Ascending aorta (tissue), 2 donors: ENCODE measurements at places on chromosomes 1 and 21. TPM values are rescaled to one million over a fixed set of nuclear protein-coding genes. Genes with fewer than 3 reads are reported as not detected.

- no peak for DNase-seq
- no peak overlapping the region for H3K27ac ChIP-seq
- no peak overlapping the region for H3K4me3 ChIP-seq
- no peaks in the 10 kb centered on the region for H3K27me3 ChIP-seq
- H3K36me3 ChIP-seq = no peaks in the 10 kb centered on the region
These were observed 46.3 kb upstream of the TNFSF18 start for GRCh38 chr1:173097001-173097400.

DNA sequence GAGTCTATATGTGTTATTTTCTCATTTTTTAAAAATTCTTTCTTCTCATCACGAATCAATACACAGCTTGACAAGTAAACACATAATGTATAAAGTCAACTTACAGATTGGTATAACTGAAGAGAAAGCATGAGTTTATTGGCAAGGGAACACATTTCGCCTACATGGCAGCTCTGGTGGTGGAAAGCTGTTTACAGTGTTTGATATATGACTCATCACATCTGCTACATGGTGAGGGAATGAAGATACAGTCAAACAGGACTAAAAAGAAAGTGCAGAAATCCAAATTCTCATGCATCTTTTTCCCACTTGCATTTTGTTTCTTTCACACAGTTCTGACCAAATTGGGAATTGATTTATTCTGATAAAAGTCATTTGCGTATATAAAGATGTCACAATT lies 122.2 kb upstream of the ADGRL4 start:
- no peaks in the 10 kb centered on the region for H3K4me1 ChIP-seq
- no peaks in the 10 kb centered on the region for H3K36me3 ChIP-seq
- H3K27ac ChIP-seq = no peak overlapping the region
- no peak for DNase-seq

DNA sequence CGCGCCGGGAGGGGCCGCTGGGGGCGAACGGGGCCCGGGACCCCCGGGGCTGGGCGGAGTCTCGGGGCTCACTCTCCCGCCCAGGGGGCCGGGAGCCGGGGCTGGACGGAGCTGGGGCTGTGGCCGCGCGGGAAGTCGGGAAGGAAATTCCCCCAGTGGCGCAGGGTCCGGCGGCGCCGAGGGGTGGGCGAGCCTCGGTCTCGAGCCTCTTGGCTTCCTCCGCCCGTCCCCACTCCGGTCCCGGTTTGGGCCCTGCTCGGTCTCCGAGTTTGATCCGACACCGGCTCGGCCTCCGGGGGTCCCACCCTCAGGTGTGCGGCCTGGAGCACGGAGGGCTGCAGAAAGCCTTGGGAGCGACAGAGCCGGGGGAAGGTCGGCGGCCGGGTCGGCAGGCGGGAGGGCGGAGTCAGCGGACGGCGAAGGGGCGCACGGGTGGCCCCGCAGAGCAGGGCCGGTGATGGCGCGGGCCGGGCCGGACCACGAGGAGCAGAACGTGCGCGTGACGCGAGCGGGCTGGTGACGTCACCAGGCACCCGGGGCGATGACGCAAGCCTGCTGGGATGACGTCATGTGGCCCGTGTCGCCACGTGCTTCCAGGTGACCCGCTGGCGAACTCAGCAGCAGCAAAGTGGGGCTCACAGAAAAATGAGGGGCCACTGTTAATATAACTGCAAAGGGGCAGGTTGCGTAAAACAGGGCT lies 610 bp upstream of the HES4 start:
- H3K27ac ChIP-seq = peak overlapping the region; percentile 98
- H3K27me3 ChIP-seq = no peaks in the 10 kb centered on the region
- no peaks in the 10 kb centered on the region for H3K36me3 ChIP-seq
- peak; percentile 34 for DNase-seq
- H3K4me1 ChIP-seq = peaks cover 17% of the 10 kb centered on the region

GRCh38 chr1:195594322-195594721 lies 1013.9 kb downstream of the KCNT2 start:
- no peak overlapping the region for H3K4me3 ChIP-seq
- H3K36me3 ChIP-seq = no peaks in the 10 kb centered on the region
- no peaks in the 10 kb centered on the region for H3K27me3 ChIP-seq
- H3K4me1 ChIP-seq = no peaks in the 10 kb centered on the region
- no peak for DNase-seq

GRCh38 chr1:110340207-110340468 lies 961 bp downstream of the RBM15 start:
- peaks cover 33% of the 10 kb centered on the region for H3K4me1 ChIP-seq
- H3K4me3 ChIP-seq = peak overlapping the region; percentile 81
- peaks cover 6% of the 10 kb centered on the region for H3K36me3 ChIP-seq

GRCh38 chr1:146036965-146037646 lies 15.6 kb upstream of the HJV start:
- H3K4me3 ChIP-seq = peak overlapping the region; percentile 55
- peak overlapping the region; percentile 99 for H3K27ac ChIP-seq
- no peaks in the 10 kb centered on the region for H3K36me3 ChIP-seq
- H3K4me1 ChIP-seq = peaks cover 4% of the 10 kb centered on the region

- no peak for DNase-seq
- H3K4me1 ChIP-seq = no peaks in the 10 kb centered on the region
- H3K27me3 ChIP-seq = no peaks in the 10 kb centered on the region
- H3K27ac ChIP-seq = no peak overlapping the region
- no peaks in the 10 kb centered on the region for H3K36me3 ChIP-seq
- no peak overlapping the region for H3K4me3 ChIP-seq
These were observed 14.8 kb upstream of the NCMAP start for GRCh38 chr1:24540906-24541710.

DNA sequence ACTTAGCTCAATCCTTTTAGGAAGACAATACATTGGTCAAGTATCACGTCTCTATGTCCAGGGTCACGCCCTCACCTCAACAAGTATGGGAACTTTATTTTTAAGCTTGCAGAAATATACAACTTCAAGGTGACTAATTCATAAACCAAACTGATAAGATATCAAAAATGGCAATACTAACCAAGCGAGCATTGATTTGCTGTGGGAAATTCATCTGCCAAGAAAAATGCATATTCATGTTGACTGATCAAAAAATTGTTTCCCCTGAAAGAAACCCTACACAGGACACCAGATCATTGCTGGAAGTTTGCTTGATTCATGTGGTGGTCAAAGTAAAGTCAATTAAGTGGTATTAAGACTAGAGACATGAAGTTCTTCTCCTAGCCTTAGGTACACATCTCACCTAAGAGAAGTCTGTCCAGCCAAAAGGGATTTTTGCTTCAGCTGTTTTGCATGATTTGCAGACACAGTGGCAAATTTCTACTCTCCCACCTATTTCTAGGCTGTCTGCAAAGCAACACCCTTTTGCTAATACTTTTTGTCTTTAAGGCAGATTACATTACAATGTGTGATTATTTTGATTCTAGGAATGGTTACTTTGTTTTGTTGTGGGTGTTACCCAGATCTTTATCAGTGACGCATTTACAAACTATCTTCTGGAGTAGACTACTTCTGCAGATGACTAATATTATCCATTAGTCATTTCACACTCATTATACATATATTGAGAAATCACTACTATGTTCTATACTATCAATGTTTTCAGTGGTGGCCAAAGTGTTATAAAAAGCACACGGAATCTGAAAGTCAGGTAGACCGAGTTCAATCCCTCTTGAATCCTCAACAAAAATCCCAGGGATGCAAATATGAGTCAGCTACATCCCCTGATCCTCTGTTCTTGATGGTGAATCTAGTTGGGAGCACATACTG lies 12.4 kb downstream of the SAMSN1 start:
- H3K4me1 ChIP-seq = no peaks in the 10 kb centered on the region
- DNase-seq = no peak
- no peak overlapping the region for H3K27ac ChIP-seq
- H3K27me3 ChIP-seq = no peaks in the 10 kb centered on the region

- H3K4me1 ChIP-seq = no peaks in the 10 kb centered on the region
- DNase-seq = no peak
- no peaks in the 10 kb centered on the region for H3K27me3 ChIP-seq
- H3K36me3 ChIP-seq = no peaks in the 10 kb centered on the region
- no peak overlapping the region for H3K4me3 ChIP-seq
These were observed 58.3 kb upstream of the MAP1LC3C start for GRCh38 chr1:242056988-242057744.

GRCh38 chr1:212118167-212118871 lies 82.8 kb downstream of the DTL start:
- no peaks in the 10 kb centered on the region for H3K27me3 ChIP-seq
- no peak overlapping the region for H3K4me3 ChIP-seq
- no peak overlapping the region for H3K27ac ChIP-seq

DNA sequence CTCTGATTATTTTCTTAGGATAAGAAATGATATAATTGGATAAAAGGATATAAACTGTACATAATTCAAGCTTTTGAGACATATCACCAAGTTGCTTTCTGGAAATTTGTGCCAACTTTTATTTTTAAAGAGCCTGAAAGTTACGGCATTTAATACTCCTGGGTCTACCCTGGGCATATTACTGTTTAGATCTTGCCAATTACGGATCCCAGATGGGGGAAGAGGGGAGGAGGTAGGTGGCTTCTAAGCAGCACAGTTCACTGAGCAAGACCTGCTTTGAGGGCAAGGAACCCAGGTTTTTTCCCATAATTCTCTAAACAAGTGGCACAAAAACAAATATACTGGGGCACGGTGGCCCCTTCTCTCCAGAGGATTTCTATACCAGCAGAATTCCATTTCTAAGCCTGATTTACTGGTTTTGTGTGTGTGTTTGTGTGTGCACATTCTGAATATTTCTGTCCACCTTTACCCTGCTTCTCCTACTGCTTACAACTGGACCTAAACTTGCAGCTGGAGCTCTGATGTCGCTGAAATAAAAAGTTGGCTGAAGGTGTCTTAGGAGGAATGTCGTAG lies 76.7 kb downstream of the LAMC2 start:
- no peaks in the 10 kb centered on the region for H3K27me3 ChIP-seq
- no peak overlapping the region for H3K4me3 ChIP-seq
- no peaks in the 10 kb centered on the region for H3K4me1 ChIP-seq
- H3K36me3 ChIP-seq = no peaks in the 10 kb centered on the region
- DNase-seq = no peak

DNA sequence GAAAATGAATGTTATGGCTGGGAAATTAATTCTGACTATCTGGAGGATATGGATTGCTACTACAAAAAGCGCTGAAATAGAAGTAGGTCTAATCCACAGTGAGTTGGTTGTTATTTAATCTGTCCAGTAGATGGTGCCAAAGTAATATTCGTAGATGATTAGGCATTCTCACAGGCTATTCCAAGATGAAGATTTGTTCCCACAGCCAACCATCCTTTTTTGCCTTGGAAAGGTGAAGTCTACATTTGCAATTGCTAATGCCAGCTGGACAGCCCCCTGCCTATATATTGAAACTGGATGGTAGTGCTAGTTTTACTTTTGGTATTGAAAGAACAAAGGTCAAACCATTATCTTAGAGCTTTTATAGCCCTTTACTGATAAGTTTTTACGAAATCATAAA lies 43.8 kb downstream of the RBM11 start:
- H3K4me1 ChIP-seq = no peaks in the 10 kb centered on the region
- no peak overlapping the region for H3K27ac ChIP-seq
- no peaks in the 10 kb centered on the region for H3K36me3 ChIP-seq

GRCh38 chr1:208100906-208101305 lies 143.3 kb downstream of the PLXNA2 start:
- DNase-seq = no peak
- no peaks in the 10 kb centered on the region for H3K4me1 ChIP-seq
- peaks cover 42% of the 10 kb centered on the region for H3K36me3 ChIP-seq
- no peaks in the 10 kb centered on the region for H3K27me3 ChIP-seq

GRCh38 chr1:210850556-210850955 lies 283.4 kb downstream of the KCNH1 start:
- no peak overlapping the region for H3K27ac ChIP-seq
- H3K4me3 ChIP-seq = no peak overlapping the region

- no peak overlapping the region for H3K27ac ChIP-seq
- no peaks in the 10 kb centered on the region for H3K36me3 ChIP-seq
- no peaks in the 10 kb centered on the region for H3K4me1 ChIP-seq
- no peaks in the 10 kb centered on the region for H3K27me3 ChIP-seq
- no peak overlapping the region for H3K4me3 ChIP-seq
These were observed 29.6 kb upstream of the AGL start for GRCh38 chr1:99820546-99820945.

- H3K4me1 ChIP-seq = no peaks in the 10 kb centered on the region
- H3K27me3 ChIP-seq = no peaks in the 10 kb centered on the region
- no peaks in the 10 kb centered on the region for H3K36me3 ChIP-seq
- H3K27ac ChIP-seq = no peak overlapping the region
- no peak overlapping the region for H3K4me3 ChIP-seq
These were observed 43.3 kb upstream of the LPAR3 start for GRCh38 chr1:84936116-84936810.

- no peak overlapping the region for H3K27ac ChIP-seq
- H3K27me3 ChIP-seq = no peaks in the 10 kb centered on the region
- H3K4me3 ChIP-seq = no peak overlapping the region
- no peaks in the 10 kb centered on the region for H3K4me1 ChIP-seq
- no peaks in the 10 kb centered on the region for H3K36me3 ChIP-seq
These were observed 131.4 kb downstream of the ST6GALNAC5 start for GRCh38 chr1:76998582-76999223.

GRCh38 chr1:204714861-204715511 lies 29.4 kb upstream of the LRRN2 start:
- no peaks in the 10 kb centered on the region for H3K36me3 ChIP-seq
- DNase-seq = no peak
- H3K4me1 ChIP-seq = no peaks in the 10 kb centered on the region

DNA sequence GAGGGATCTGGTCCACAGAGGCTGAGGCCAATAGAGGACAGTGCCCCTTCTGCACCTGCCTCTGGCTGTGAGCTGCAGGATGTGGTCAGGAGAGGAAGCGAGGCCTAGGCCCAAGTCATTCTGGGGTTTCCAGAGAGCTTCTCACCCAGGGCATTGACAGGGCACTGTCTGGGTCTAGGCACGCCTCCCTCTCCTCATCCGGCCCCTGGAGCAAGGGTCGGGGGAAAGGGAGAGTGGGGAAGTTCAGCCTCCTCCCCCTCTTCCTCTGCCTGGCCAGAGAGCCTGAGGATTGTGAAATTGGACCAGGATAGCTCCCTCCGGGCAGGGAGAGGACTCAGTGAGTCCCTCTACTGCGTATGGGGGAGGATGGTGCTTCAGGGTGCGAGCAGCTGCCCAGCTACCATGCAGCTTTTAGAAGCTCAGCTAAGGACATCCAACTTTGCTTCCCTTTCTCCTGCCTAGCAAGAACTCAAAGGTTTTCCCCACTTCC lies 6.3 kb upstream of the INAVA start:
- H3K27ac ChIP-seq = no peak overlapping the region
- DNase-seq = no peak
- H3K27me3 ChIP-seq = no peaks in the 10 kb centered on the region
- H3K4me3 ChIP-seq = no peak overlapping the region
- no peaks in the 10 kb centered on the region for H3K4me1 ChIP-seq

DNA sequence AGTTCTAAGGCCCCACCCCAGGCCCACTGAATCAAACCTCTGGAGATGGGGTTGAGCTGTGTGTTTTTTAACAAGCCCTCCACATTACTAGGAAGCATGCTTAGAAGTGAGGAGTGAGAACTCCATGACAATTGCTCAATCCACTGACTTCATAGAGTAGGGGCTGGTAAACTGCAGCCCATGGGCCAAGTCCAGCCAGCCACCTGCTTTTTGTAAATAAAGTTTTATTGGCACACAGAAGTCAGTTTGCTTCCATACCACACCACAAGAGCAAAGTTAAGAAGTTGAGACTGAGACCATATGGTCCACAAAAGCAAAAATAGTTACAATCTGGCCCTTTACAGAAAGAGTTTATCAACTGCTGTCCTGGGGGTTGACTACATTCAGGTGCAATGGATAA lies 309.2 kb downstream of the SETD4 start:
- DNase-seq = no peak
- no peaks in the 10 kb centered on the region for H3K36me3 ChIP-seq
- no peak overlapping the region for H3K4me3 ChIP-seq
- H3K27me3 ChIP-seq = no peaks in the 10 kb centered on the region

Gene APP
- total RNA-seq = 350 TPM

Gene AZIN2
- total RNA-seq = 3.5 TPM

Gene ELAPOR1
- total RNA-seq = not detected

Gene GJA9
- total RNA-seq = not detected

Gene LINGO4
- total RNA-seq = not detected

Gene DNASE2B
- not detected for total RNA-seq

Gene FBXO2
- total RNA-seq = 6.1 TPM

Gene LRRC8C
- 7.5 TPM for total RNA-seq

Gene CNKSR1
- not detected for total RNA-seq

Gene C1QA
- 202 TPM for total RNA-seq
